Skeletal muscle cell (primary cell): ENCODE measurements at places on chromosomes 5 and 9.
A peak's percentile ranks its signal among the peaks of the same experiment; 100 is the strongest.

- DNase-seq: no peak
These were observed 86.7 kb upstream of the SLC30A5 start for GRCh38 chr5:69007163-69007562.

- no peak for DNase-seq
These were observed 74.4 kb downstream of the TRIO start for GRCh38 chr5:14217587-14217986.

- DNase-seq: peak; percentile 68
These were observed 163.4 kb downstream of the GAS1 start for GRCh38 chr9:86783884-86784283.

GRCh38 chr9:98890256-98890655 lies 53.5 kb upstream of the COL15A1 start:
- no peak for DNase-seq

GRCh38 chr9:132002643-132003318 lies 76.9 kb downstream of the MED27 start:
- DNase-seq: no peak

DNA sequence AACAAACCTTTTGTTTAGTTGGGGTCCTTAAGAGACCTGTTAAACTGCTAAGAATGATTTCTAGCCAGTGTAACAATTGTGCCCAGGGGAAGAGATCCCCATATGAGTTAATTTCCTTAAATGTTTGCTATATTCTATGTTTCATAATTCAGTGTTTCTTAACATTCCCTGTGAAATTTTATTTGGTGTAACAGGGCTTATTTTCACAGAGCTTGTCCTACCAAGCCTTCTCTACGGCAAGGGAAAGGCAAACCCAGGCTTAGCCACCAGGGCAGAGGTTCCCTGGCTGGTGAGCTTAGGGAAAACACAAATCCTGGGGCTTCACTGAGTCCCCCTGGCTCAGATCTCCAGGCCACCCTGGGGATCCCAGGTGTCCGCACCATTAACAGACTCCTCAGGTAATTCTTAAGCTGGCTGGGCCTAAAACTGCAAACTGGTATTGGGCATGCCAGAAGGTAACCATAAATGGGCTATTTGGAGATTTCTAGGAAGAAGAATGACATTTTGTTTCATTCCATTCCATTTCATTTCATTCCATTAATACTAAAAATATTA lies 17.0 kb upstream of the LCP2 start:
- no peak for DNase-seq

DNA sequence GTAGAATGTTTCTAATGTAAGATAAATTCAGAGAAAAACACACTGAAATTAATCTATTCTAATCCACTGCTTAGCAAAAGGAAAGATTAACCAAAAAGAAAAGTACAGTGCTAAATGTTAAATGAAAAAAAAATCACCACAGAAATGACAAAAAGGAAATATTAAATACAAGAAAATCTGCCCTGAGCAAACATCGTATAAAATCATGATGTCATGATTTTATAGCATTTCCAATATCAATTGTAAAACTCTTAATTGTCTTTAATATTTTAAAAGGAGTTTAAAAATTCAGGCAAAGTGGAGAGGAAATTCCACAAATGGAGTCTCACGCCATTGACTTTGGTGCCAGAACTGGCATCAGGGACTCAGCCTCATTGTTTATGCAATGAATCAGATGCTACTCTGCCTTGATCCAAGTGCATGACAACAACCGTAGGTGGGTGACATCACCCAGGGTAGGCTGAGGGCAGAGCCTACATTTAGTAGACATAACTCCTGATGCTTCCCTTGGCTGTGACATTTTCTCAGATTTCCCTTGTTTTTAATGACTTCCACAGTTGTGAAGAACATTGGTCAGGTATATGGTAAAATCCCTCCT lies 696.8 kb downstream of the SEMA5A start:
- peak; percentile 87 for DNase-seq

- no peak for DNase-seq
These were observed 1436.0 kb upstream of the NUDT12 start for GRCh38 chr5:104998572-104998971.

DNA sequence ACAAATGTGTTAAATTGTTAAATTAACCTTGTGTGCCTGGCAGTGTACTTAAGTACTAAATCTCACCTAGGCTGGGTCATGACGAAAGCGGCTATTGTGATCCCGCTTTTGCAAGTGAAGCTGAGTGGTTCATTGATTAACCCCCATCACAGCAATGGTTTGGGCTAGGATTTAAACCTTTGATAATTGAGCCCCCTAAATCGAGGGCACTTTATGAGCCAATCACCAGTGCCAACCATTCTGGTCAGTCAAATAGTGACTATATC lies 22.8 kb downstream of the HNRNPK start:
- DNase-seq: no peak
